IPS DF 6.9 (cell line): ENCODE measurements at places on chromosomes 1 and 21.

DNA sequence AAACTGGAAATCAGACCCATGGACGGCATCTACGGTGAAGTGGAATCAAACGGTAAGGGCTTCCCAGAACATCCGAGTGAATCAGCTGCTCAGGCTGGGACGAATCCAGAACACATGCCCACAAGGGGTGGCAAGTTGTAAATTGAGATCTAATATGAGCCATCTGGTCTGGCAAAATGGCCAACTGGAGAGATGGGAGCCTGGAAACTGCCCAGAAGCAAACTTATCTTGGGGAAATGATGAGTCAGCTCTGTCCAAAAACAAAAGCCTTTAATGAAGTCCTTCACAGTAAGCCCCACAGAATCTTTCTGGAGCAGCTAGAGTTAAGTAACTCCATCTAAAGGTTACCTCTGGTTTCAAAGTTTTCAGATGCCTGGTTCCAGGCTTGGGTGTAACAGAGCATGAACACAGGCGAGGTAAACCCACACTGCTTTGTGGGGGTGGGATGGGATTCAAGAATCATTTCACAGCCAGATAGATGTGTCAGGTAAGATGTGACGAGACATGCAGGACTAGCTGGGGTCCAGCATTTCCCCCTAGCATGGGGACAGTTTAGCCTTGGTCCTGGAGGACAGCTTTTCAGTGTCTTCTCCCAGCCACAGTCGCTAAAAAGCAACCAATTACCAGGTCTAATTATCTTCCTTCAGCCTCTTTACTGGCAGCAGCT, 10.5 kb upstream of the SRP9 start:
- no peak for DNase-seq
- H3K4me1 ChIP-seq: peaks cover 2% of the 10 kb centered on the region
- H3K27me3 ChIP-seq: no peaks in the 10 kb centered on the region
- H3K4me3 ChIP-seq: no peak overlapping the region
- no peak overlapping the region for H3K27ac ChIP-seq

GRCh38 chr1:103256490-103256889, 148.2 kb upstream of the COL11A1 start:
- H3K4me3 ChIP-seq: no peak overlapping the region
- no peaks in the 10 kb centered on the region for H3K27me3 ChIP-seq

- no peak overlapping the region for H3K27ac ChIP-seq
- H3K27me3 ChIP-seq: no peaks in the 10 kb centered on the region
- H3K4me1 ChIP-seq: no peaks in the 10 kb centered on the region
- H3K36me3 ChIP-seq: no peaks in the 10 kb centered on the region
- no peak overlapping the region for H3K4me3 ChIP-seq
- DNase-seq: no peak
These were observed 85.5 kb downstream of the CLIC4 start for GRCh38 chr1:24830680-24831272.

- H3K4me3 ChIP-seq: no peak overlapping the region
- DNase-seq: no peak
- H3K4me1 ChIP-seq: no peaks in the 10 kb centered on the region
- H3K27me3 ChIP-seq: no peaks in the 10 kb centered on the region
These were observed 47.1 kb upstream of the NEK2 start for GRCh38 chr1:211722277-211723175.
